ENCODE measurements at places on chromosomes 6 and 20.
A peak's percentile ranks its signal among the peaks of the same experiment; 100 is the strongest.

GRCh38 chr20:46255440-46256104, 52.7 kb downstream of the CDH22 start:
- DNase-seq, result no peak

- DNase-seq, result no peak
Measured at GRCh38 chr6:15350386-15351083, 104.7 kb downstream of the JARID2 start.

- no peak for DNase-seq
Measured at GRCh38 chr6:150267686-150268561, 100.9 kb upstream of the IYD start.

DNA sequence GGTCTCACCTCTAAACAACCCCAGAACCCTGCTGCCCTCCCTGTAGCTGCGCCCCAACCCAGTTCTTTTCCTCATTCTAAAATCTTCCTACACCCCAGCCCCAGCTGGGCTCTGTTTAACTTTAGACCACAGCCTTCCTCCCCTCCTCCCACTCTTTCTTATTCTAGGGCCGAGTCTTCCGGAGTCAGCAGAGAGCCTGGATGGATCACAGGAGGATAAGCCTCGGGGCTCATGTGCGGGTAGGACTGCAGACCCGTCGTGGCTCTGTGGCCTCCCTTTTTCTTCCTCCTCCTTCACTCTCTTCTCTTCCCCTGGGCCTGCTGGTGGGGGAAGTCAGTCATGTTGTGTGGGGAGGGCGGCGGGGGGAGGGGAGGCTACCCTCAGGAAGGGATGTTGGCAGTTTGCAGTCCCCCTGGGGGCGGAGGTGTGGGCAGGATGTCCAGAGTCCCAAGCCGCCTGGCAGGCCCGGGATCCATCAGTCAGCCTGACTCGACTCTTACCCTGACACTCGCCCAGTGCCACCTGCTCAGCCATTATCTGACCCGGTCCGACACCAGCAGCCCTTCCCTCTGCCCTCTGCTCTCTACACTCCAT, 8.1 kb downstream of the CAPN11 start:
- no peak for DNase-seq

DNA sequence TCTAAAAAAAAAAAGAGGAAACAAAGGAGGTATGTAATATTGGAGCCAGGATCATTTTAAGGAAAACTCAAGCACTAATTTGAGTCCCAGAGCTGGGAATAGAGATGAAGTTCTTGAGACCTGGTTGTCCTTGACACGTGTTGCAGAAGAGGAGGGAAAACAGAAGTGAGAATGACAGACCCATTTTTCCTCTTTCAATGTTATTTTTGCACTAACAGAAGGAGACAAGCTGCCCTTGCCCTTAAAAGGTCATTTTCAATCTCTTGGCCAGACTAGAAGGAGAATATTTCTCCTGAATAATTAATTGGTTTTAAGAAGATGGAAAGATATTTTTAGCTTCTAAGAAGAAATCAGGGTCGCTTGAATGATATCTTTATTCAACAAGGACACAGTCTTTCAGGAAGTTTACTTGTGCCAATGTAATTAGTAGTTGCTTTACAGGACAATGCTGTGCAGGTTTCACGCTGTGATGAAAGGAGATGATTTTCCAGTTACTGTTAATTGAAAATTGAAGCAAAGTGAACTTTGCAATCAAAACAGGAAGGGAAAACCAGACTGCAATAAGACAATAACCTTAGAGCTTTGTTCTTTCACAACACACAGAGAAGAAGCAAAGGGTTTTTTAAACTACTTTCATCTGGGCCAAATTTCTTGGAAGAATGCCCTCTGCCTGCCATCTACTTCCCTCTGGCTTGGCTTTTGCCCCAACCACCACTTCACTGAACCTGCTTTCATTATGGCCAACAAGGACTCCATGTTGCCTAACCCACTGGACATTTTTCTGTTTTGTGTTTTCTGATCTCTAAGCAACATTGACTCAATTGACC, 107.8 kb upstream of the SHLD1 start:
- peak; percentile 29 for DNase-seq

- no peak for DNase-seq
Measured at GRCh38 chr20:59364611-59365010, 64.2 kb downstream of the EDN3 start.

DNA sequence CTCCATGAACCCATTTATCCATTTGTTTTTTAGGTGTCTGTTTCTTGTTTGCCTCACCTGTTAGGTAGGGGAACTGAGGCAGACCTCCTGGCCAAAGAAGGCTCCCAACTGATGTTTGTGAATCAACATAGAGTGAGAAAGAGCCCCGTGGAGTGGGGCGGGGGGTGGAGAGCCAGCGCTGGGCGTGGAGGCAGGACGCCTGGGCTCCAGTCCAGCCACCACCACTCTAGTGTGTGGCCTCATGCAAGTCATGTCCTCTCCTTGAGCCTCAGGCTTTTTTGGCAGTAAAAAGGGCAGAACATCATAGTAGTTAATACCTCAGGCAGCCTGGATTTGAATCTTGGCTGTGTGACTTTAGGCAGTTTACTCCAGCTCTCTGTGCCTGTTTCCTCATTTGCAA, 42.2 kb upstream of the SCRT2 start:
- DNase-seq, result no peak

DNA sequence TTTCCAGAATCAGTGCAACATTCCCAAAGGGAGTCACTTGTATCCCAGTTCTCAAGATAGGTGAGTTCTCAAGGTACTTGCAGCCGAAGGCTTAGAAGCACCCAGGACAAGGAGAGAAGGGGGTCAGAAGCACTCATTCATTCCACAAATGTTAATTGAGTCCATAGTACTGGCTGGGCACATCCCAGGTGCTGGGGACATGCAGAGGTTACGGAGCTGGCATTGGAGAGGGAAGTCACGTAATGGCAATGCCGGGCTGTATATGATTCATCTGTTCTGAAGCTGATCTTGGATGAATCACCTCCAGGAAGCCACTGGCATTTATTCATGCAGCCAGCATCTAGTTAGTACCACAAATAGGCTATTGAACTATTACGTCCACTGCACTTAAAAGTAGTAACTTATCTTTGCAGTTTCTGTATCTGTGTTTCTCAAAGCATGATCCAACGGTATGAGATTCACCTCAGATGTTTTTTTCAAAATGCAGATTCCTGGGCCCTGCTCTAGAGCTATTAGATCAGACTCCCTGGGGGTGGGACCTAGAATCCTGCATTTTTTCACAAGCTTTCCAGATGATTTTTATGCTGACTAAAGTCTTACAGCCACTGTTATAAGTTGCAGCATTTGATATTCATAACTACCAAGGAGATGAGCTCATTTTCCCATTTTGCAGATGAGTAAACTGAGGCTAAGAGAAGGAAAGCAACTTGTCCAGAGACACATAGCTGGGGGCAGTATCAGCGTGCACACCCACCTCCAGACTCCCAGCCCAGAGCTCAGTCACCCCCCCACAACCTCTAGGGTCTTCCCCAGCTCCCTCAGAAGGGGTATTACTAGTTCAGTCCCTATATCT, 44.1 kb upstream of the ID1 start:
- peak; percentile 98 for DNase-seq

DNA sequence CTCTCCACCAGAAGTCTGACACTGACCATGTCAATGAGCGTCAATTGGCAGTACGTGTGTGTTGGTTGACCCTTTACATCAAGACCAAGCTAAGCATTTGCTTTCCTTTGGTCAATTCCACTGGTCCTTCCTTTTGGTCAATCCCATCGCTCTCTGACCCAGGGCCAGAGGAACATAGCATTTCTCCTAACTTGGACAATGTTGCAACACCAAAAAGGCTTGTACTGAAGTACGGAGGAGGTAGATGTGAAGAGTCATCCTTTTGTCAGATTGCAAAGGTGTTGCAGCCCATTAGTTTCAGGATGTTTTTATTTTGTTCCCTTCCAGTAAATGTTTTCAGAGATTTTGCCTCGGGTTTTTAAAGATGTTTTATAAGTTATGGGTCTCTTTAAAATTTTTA, 24.6 kb downstream of the EDN1 start:
- DNase-seq, result no peak

DNA sequence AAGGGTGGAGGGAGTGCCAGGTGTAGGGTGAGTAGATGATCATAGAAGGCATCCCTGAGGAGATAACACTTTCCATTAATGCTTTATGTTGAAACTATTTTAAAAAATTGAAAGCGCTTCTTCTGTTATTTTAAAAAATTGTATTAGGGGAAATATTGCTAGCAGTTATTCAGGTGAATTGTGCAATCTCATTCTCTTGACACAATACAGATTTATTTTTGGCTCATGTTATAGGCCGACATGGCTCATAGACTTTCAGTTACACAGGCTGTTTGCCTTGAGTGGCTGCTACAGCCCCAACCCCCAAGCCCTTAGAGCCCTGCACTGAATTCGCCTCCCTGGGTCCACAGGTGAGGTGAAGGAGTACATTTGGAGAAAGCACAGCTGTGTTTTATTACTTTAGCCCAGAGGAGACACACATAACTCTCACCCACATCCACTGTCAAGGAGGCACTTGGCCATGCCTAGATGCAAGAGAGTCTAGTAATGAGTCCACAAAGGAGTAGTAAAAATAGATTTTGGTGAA, 228.2 kb downstream of the RFPL4B start:
- no peak for DNase-seq

DNA sequence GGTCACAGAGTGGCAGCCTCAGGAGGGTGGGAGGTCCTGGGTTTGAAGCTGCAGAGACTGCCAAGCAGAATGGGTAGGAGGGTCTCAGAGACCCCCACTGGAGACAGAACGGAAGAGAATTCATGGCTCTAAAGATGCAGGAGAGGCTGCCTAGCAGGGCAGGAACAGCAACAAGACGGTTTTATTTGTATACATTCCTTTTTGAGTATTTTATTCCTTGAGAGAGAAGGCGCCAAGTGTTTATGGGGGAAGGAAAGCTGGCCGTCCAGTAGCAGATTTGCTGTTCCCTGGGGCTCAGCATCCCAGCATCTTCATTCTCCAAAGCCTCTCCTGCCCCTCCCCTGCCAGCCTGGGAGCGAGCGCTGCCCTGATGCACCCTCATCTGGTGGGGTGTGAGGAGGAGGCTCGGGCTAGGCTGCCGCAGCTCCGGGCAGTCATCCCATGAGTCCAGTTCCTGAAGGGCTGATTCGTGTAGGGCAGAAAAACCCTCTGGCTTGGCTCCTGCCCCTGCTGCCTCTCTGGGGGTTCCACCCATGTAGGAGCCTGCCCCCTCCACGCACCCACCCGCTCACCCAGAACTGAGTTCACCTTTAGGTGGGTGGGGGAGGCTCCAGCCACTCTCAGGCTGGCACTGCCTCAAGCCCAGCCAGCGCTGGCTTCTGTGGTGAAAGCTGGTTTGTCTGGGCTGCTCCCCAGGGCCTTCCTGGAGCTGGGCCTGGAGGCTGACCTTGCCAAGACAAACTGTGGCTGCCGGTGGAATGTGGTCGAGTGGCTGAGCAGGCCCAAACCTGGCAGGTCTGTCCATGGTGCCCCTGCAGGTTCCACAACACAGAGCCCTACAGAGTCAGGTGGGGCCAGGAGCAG, 32.4 kb downstream of the CPXM1 start:
- no peak for DNase-seq

GRCh38 chr6:43481075-43481474, 3.7 kb downstream of the TJAP1 start:
- no peak for DNase-seq

DNA sequence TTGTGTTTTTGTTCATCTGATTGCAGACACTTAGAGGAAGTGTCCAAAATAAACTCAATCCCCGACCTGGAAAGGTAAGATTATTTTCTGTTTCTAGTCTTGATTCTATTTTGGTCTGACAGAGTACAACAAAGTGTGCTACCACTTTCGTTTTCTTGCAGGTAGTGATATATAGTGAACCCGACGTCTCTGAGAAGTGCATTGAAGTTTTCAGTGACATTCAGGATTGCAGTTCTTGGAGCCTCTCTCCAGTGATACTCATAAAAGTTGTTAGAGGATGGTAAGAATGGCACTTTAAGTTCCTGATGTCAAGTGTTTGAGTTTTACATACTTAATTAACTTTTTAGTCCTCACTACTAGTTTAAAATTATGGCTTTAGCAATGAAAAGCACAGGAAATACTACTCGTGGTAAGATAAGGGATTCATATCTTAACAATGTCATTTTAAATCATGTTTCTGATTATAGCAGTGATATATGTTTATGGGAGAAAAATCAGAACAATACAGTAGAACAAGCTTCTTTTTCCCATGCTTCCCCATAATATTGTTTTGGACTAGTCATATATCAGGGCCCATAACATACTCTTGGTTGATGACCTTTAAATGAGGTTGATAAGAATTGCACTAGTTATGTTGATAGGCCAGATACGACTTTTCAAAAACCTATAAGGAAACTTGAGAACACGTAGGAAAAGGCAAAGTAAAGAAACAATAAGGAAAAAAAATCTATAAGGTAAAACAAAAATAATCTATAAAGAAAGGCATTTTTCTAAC, 104.0 kb downstream of the RTN4IP1 start:
- no peak for DNase-seq

DNA sequence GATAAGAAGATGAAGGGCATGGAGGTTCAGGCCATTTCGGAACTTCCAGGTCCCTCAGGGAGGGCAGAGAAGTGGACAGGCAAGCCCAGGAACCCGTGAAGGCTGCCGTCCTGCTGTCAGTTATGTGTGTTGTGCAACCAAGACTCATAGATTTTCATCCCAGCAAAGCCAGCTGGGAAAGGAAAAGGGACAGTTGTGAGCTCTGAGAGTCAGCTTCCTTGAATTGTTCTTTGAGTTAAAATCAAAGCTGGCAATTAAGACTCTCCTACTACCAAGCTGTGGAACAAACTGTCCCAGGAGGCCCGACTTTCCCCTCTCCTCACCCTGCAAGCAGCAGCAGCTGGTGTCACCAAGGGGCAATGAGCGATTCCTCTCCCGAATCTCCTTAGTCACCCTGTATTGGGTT, 46.3 kb upstream of the IYD start:
- no peak for DNase-seq

DNA sequence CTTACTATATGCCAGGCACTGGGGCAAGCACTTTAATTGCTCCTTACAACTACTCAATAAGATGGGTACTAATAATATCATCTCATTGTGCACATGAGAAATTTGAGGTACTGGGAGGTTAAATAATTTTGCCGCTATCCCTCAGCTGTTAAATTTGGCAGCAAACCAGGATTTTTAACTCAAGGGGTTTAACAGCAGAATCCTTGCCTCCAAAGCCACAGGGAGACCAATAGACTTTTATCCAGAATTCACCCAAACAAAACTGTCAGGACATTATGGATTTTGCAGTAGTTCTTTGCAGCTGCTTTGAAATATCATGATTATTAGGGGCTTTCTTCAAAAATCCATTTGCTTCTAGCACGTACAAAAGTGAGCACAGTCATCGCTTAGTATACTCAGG, 136.2 kb downstream of the RPS12 start:
- DNase-seq, result no peak

DNA sequence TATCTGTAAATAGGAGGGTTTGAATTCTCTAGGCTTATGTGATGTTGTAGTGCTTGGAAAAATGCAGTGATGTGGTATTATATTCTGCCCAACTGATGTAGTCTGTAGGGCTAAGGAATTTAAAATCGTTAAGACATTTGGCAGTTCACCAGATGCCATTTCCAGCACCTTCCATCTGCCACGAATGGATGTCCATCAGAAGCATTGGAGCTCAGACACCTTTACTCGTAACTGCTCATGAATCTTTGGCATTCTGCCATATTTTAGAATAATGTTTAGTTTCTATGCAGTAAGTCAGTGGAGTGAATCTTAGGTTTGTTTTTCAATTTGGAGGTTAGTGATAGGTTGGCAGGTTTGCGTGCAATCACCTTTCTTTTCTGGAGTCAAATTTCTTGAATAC, 2.4 kb upstream of the SYTL3 start:
- no peak for DNase-seq

Data from SW 1271 (cell line).